ENCODE measurements at places on chromosomes 12 and 14.

DNA sequence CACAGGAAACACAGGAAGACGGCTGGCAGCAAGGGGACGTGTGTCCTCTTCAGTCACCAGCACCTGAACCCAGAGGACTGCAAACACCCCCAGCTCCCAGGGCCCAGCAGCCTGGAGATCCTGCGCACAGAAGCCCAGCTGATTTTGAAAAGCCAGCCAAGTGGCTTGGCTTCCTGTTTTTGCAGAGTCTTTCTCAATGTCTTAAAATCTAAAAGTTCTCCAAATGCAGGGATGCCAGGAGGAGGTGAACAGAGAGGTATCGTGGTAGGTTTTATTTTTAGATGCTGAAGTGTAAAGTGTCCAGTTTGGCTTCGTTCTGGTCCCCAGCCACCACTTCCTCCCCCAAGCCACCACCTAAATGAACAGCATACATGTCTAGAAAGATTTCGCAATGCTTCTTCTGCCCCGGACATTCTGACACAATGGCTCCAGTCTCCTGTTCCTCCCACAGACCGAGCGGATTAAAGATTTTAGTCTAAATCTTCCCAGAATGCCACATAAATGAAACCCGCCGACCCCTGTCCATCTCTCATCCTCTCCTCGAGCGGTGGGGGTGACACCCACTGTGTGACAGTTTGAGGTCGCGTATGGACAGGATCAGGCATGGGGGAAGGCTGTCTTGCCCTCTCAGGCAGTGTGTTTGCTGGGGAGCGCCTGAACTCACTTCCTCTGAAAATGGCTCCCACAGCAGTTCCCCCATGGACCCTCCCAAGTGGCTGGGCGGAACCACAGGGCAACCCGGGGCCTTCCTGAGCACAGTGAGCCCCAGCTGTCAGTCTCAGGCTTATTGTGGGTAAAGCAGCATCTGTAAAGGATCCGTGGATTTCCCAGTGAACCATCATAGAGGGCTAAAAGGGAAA lies 41.6 kb downstream of the ITPK1 start:
- no peak for DNase-seq

DNA sequence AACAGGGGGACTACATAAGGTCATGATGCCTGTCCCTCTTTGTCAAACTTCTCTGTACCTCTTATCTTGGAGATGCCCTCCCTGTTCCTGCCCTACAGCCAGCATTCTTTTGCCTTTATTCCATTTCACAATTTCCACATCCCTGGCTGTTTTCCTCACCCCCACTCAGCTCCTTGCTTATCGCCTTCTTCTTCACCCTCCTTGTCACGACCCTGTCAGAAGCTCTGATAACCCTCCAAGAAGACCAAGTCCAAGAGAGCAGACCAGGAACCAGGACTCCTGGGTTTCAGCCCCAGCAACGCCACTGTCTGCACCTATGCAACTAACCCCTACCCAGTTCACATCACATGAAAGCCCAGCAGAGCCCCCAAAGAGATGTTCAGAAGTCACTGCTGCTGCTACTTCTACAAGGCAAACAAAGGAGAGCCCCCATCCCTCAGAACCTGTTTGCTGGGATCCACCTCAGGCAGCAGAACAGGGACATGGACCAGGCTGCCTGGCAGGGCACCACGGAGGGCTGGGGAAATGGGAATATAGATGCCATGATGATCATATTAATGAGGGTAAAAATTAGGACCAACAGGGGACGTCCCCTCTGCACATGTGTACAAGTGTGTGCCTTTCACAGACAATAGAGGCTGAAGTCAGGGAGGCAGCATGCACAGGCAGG lies 92.8 kb downstream of the SINHCAF start:
- no peak for DNase-seq

DNA sequence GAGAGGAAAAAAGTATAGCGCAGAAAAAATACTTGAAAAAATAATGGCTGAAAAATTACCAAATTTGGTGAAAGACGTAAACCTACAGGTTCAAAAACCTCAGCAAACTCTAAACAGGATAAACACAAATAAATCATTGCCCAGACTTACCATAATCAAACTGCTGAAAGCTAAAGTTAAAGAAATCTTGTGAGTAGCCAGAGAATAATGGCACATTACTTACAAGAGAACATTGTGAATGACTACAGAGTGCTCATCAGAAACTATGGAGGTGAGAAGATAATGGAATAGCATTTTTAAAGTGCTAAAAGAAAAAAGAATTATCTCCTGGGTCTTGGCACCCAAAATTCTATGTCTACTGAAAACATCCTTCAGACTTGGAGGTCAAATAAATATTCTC lies 36.0 kb downstream of the ATF1 start:
- DNase-seq: no peak

- no peak for DNase-seq
Observed at GRCh38 chr14:90645842-90646443, 170.3 kb downstream of the TTC7B start.

DNA sequence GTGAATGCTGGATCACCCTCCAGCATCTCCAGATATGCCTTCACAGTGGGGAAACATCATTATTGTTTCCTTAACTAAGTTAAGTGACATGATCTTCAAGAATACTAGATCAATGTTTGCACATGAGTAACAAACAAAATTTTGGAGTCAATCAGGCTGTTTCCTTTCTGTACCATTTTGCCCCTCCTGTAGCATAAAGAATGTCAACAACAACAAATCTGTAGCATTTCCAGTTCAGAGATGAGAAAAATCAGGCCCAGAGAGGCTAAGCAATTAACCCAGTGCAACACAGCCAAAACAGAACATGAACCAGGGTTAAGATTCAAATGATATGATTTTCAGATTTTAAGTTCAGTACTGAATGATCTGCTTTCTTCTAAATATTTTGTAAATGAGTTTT lies 31.7 kb downstream of the SRRM4 start:
- DNase-seq: no peak

DNA sequence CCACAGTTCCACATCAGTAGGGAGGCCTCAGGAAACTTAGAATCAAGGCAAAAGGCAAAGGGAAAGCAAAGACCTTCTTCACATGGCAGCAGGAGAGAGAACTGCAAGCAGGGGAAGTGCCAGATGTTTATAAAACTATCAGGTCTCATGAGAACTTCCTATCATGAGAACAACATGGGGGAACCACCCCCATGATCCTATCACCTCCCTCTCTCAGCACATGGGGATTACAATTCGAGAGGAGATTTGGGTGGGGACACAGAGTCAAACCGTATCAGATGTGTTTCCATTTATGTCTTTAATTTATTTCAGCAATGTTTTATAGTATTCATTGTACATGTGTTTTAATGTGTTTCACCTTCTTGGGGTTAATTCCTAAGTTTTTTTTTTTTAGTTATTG lies 25.8 kb downstream of the METAP2 start:
- no peak for DNase-seq

DNA sequence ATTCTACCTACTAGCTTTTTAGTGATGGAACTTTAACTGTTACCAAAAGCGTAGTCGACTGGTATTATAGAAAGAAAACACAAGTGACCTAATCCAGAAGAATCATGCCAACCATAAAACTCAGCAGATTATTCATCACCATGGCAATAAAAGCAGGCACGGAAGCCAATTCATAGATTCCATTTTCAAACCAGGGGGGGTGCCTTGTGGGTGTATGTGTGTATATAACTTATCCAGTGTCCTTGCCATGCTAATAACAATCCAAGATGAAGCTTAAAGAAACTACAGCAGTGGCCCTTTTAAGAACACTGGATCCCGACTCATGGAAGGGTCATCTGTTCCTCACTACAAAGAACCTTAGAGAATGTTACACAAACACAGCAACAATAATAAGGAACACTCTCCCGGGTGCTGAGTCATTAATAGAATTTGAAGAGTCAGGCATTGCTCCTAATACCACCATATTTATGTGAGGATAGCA lies 61.0 kb downstream of the EPS8 start:
- no peak for DNase-seq

GRCh38 chr12:55847603-55848291 lies 5.0 kb upstream of the MMP19 start:
- DNase-seq: no peak

DNA sequence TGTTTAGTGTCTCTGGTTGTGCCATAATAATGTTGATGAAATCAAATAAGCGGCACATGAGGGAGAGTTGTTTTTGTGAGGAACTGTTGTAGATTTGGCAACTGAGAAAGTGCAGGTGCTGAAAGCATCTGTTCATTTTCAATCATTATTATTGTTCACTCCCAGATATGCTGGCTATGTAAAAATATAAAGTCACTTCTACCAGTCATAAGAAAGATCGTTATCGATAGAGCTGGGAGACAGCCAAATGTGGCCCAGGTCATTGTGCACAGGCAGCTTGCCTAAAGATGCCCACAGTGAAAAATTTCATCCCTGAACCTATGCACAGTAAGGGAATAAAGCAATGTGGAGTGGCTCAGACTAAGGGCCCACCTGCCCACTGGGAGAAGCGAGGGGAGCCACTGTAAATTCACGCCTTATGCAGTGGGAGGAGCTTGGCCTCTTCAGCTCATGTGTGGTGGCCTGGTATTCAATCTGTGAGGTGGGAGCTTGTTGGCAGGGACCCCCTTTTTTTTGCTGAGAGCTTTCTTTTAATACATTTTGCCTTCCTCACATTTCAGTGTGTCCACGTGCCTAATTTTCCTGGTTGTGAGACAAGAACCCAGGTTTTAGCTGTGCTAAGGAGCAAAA lies 1490.8 kb upstream of the TMEM132C start:
- no peak for DNase-seq

- no peak for DNase-seq
Observed at GRCh38 chr14:22456998-22457594, 131.9 kb downstream of the DAD1 start.

Data from effector memory CD8-positive, alpha-beta T cell (primary cell).